NCI-H146 (cell line): ENCODE measurements at places on chromosomes 11 and 22.

GRCh38 chr11:123510579-123510905 is 80.5 kb downstream of the GRAMD1B start:
- no peak for DNase-seq

DNA sequence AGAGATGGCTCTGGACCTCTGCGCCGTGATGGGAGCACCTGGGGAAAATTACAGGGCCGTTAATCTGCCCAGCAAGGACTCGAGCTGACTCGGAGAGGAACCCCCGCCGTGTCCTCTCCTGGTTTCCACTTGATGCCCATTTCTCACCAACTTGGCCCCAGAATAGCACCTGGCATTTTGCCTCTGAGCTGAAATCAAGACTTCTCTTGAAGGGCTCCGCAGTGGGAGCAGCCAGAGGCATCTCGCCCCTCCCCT is 19.0 kb upstream of the CABP7 start:
- peak; percentile 39 for DNase-seq

DNA sequence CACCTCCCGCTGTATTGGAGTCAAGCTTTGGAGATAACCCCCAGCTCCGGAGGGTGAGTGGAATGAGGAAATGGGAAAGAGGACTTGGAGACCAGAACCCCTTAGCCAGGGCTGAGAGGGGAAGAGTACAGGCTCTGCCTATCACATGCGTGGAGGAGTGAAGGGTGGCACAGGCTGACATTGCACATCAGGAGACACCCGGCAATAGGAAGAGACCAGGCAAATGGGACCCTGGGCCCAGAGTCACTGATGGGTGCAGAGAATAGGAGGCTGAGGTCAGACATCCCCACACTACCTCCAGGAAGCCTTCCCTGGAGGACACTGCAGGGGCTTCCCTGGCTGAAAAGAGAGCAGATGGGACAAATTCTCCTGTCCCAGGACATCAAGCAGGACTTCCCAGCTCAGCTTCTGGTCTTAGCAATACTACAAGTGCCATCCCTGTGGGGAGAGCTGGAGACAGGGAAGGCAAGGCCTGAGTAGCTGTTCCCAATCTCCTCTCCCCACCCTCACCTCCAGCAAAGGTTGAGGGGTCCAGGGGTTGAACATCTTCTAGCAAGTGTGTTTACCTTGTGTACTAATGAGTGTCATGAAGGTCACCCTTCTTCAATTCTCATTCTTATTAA is 160.7 kb downstream of the BUD13 start:
- no peak for DNase-seq

DNA sequence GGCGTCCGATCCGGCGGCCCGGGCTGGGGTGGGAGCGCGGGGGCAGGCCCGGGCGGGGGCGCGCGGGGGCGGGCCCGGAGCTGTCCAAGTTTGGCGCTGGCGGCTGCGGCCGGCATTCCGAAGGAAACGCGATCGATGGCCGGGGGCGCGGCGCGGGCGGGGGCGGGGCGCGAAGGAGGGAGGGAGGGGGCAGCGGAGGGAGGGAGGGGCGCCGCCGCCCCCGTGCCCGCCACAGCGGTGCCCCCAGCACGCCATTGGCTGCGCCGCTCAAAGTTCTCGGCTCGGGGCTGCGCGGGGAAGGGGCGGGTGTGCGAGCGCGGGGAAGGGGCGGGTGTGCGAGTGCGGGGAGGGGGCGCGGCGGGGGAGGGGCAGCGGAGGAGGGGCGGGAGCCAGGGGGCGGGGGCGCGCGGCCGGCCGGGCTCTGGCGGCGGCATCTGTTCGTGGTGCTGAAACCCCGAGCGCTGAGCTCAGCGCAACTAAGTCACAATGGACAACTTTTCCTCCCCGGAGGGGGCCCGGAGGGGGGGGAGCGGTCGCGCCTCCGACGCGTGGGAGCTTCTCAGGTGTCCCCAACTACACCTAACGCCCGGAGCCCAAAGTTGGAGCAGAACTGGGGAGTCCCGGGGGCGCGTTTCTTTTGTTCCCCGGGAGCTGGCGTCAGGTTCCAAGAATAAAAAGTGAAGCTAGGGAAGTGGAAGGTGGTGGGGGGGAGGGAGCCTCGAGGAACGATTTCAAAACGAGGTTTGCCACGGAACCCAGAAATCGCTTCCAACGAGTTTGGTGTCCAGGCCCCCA is 2.2 kb downstream of the PHF21B start:
- no peak for DNase-seq

GRCh38 chr22:20571078-20571503 is 63.7 kb downstream of the MED15 start:
- no peak for DNase-seq

GRCh38 chr11:77752516-77752915 is 68.0 kb downstream of the RSF1 start:
- no peak for DNase-seq

GRCh38 chr22:39814899-39815298 is 78.7 kb downstream of the ENTHD1 start:
- DNase-seq: no peak

- no peak for DNase-seq
Measured at GRCh38 chr11:40491341-40491740, 968.1 kb downstream of the LRRC4C start.

- DNase-seq: peak; percentile 55
Measured at GRCh38 chr11:129278586-129279319, 86.6 kb upstream of the ARHGAP32 start.

DNA sequence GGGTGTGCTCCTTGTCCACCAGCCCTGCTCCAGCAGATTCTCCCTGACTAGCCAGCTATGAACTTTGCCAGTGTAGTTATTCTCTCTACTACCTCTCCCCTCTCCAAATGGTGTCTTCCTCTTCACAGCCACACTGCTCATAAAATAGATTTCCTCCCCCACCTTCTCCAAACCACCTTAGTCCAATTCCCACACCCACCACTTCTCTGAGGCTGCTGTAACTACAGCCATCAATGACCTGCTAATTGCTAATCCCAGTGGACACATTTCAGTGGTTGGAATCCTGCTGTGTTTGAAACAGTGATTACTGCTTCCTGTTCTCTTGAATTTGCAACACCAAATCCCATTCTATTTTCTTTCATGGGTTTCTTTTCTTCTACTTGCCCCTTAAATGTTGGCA is 23.4 kb downstream of the SYT9 start:
- DNase-seq: no peak
